ENCODE measurements at places on chromosomes 5 and 9.

DNA sequence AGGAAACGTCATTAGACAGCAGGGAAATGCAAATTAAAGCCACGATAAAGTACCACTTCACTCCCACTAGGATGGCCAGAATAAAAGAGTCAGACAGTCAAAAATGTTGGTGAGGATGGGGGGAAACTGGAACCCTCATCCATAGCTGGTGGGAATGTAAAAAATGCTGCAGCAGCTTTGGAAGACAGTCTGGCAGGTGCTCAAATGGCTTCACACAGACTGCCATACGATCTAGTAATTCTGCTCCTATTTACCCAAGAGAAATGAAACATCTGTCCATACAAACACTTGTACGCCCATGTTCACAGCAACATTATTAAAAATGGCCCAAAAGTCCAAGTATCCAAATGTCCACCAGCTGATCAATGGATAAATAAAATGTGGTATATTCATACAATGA is 158.9 kb upstream of the PHYKPL start:
- no peak for DNase-seq

GRCh38 chr5:155594270-155594669 is 580.7 kb downstream of the KIF4B start:
- DNase-seq, result no peak

DNA sequence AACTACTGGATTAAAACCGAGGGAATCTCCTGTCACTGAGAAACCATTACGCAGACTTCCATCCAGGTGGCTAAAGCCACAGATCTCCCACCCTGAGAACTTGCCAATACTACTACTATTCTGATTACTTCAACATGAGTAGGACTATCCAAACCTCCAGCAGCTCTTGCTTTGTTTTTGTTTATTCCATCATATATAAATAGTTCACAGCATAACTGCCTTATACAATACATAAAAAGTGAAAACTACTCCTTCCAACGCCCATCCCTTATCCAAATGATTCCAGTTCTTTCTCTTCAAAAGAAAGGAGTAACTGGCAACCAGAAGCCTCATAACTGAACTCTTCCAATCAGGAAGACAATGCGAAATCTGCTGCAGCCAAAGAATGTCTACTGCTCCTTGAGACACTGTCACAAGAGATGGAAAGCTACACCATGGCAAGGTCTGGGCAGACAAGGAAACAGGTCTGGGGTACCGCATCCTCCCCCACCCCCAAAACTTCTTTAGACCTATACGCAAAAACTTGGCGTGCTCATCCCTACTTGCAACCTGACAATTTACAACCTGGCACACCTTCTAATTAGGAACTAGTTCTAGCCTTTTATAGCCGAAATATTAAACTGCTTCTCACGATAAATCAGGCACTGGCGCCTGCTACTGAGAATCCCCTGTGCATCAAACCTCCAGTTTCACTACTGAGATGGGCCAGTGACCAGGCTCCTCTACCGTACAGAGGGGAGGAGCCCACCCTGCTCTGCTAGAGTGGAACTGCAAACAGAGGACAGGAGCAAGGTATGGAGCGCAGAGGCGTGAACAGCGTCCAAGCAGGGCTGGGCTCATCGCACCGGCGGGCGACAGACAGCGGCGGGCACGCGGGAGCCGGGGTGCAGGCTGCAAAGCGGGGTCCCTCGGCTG is 986 bp downstream of the PLPP1 start:
- DNase-seq, result peak; percentile 2

DNA sequence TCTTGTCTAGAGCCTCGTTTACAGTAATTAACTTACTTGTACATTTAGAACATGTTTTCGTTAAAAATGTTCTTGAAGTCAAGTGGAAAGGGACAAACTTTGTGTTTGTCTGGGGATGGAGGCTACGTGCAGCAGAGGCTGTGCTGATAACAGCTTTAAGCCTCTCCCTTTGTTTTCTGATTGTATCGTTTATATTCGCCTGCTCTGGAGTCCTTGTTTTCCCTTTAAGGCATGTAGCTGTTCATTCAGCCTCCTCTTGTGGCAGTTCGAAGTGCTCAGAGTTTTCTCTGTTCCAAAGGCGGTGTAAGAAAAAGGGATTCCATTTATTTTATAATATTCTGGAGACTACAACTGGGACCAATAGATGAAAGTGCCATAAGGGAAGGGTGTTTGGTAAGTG is 1.9 kb downstream of the SLC36A1 start:
- DNase-seq, result no peak

DNA sequence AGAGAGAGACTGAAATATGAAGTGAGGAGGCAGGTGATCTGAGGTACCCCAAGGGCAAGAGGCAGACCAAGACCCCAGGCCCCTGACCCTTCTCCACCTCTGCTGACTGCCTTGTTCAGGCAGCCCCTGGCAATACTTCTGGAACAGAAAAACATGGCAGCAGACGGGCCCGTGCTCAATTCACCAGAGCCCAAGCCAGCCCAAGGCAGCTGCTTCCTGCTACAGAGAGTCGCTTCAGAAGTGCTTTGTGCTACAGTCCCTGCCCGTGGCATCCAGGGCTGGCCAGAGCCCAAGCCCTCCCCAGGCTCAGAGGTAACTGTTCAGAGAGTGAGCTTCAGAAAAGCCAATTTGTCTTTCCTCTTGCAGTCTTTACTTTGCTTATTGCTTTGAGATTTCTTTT is 151.4 kb upstream of the FSTL4 start:
- no peak for DNase-seq

DNA sequence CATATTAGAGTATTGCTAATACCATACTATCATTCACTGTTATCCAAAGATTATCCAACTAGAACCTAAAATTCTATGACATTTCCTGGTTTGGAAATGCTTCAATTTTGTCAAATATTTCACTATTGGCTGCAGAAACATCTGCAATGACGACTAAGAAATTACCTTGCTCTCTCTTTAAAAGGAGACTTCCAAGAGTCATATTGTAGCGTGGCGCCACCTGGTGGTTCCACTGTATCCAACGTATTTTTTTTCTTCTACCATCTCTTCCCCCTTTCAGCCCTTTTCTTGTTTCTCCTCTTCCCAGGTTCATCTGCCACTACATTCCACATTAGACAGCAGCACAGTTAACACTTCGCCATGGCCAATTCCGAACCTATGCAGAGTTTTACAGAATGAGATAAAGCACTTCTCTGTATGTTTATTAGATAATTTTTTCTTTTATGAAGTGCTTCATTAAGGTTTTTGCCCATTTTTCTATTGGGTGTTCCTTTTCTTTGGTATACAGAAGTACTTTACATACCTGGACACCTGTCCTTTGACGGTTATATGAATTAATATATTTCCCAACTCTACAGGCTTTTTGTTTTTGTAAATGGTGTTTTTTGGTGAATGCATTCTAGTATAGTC is 153.5 kb downstream of the CDC42SE2 start:
- DNase-seq, result peak; percentile 38

- no peak for DNase-seq
Observed at GRCh38 chr5:16965581-16965980, 29.5 kb upstream of the MYO10 start.

GRCh38 chr5:169139480-169140050 is 161.4 kb downstream of the SLIT3 start:
- DNase-seq, result no peak

GRCh38 chr5:171589461-171589860 is 170.0 kb downstream of the FGF18 start:
- DNase-seq, result no peak

GRCh38 chr5:102902135-102902448 is 147.0 kb downstream of the PAM start:
- no peak for DNase-seq

GRCh38 chr5:147169399-147169798 is 65.4 kb upstream of the STK32A start:
- peak; percentile 2 for DNase-seq

DNA sequence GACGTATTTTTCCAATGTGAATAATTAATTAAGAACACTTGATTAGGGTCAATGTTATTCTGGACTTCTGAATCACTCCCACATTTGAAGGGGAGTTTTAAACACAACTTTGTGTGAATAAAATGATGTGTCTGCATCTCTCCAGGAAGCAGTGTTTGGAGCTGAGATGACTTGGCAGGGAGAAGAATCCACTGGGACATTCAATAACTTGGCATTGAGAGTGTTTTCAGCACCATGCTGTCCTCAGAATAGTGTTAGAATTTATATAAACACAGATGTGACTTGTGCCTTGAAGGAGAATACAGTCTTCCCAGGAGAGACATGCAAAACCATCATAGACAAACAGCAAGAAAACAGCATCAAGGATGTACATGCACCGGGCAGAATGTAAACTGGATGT is 32.7 kb upstream of the KCNMB1 start:
- no peak for DNase-seq

- DNase-seq, result no peak
Observed at GRCh38 chr5:91343916-91344315, 39.2 kb downstream of the ARRDC3 start.

DNA sequence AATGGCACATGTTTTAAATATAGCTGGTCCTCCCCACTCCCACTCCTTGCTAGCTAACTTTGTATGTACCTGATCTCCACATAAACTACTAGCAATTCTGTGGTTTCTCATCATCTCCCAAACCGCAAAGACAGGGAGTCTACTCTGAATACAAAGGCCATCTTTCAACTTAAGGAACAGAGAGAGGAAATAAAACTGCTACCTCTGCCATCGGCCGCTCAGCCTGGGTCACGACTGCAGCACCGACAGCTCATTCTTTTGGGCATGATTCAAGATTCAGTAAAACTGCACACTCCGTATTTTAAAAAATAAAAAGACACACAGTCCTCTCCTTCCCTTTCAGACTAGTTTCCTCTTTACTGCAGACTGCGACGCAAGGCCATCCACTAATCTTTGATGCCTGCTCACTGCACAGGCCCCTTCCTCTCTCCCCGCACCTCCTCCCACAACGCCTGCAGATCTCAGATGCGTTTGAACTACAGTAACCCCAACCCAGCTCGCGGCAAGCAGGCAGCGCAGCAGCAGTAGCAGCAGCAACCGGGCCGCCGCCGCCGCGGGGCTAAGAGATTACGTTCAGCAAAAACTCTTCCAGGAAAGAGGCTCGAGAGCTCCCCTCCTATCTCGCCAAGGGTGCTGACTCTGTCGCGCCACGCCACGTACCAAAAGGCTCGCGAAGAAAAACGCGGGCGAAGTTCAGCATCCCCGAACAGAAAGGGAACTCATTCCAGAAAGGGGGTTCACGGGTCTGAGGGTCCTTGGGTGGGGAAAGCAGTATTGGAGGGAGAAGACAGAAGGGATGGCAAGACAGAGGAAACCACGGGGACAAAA is 1.5 kb downstream of the RNF145 start:
- peak; percentile 61 for DNase-seq

- no peak for DNase-seq
Observed at GRCh38 chr5:94869921-94870320, 251.5 kb downstream of the SLF1 start.

GRCh38 chr5:51082741-51083140 is 300.5 kb upstream of the ISL1 start:
- no peak for DNase-seq

DNA sequence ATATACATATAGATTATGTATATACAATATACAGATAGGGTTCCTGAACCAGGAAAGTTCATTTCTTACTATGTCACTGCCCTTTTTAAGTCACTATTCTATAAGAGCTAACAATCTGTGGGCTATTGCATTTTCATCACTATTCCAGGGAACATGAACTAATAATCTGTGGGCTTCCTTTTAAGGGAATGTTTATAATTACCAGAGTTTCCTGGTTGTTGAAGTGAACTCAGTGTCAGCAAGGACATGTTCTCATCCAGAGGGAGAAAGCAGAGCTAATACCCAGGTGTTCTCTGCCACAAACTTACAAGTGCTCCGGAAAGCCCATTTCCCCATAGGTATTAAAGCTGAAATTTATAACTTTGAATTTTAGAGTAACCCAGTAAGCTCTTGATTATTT is 69.6 kb downstream of the CWC27 start:
- no peak for DNase-seq

GRCh38 chr5:1500411-1501091 is 23.2 kb downstream of the LPCAT1 start:
- DNase-seq, result no peak

DNA sequence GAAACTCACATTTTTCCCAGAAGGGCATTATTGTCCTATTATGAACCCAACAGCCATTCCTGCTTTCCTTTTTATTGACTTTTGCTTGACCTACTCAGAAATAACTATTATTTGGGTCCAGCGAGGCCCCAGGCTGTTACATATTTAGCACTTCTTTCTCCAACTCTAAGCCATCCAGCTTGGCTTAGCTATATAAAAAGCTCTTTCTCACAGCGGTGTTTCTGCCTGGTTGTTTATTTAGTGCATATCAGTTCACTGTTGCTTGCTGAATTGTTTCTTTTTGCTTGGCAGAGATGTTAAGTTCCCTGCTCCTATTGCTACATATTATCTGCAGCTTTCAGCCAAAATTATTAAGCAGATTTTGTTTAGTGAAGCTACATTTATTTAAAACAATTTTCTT is 1156.8 kb upstream of the SEMA6A start:
- DNase-seq, result no peak

DNA sequence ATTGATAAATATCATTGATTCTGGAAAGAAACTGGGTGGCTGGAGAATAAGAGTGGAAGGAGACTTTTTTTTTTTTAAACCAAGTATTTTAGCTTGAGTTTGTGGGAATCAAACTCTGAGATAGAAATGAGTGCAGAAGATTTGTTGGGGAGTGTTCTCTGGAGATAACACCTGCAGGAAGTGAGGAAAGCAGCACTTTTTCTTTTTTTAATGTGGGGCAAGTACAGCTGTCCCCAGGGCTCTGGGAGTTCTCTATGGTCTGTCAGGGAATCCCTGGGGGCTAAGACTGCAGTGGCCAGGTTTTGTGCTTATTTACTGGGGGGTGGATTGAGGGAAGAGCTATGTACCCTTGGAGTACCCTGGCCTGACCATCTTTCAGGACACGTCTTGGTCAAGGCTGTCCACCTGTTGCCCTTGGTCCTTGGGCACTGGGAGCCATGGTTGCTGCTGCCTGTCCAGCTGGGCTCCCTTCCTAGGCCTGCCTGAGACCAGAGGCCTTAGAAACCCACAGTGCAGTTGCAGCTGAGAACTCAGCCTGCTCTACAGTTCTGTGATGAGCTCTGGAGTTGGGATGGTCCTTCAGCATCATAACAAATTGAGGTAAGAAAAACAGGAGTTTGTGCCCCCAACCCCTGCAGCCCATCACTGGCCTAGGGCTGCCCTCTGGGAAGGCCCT is 85.8 kb downstream of the PHAX start:
- no peak for DNase-seq

GRCh38 chr9:123335193-123335985 is 20.6 kb upstream of the CRB2 start:
- no peak for DNase-seq
